ENCODE measurements at places on chromosomes 16 and 17.

GRCh38 chr17:77906377-77906871 is 52.1 kb upstream of the TNRC6C start:
- H3K36me3 ChIP-seq = no peaks in the 10 kb centered on the region
- H3K4me3 ChIP-seq = no peak overlapping the region
- no peaks in the 10 kb centered on the region for H3K27me3 ChIP-seq
- H3K27ac ChIP-seq = no peak overlapping the region

GRCh38 chr17:60863892-60864707 is 186.4 kb downstream of the BCAS3 start:
- H3K4me3 ChIP-seq = no peak overlapping the region
- no peaks in the 10 kb centered on the region for H3K27me3 ChIP-seq
- no peak for DNase-seq
- peaks cover 9% of the 10 kb centered on the region for H3K4me1 ChIP-seq
- no peaks in the 10 kb centered on the region for H3K36me3 ChIP-seq
- no peak overlapping the region for H3K27ac ChIP-seq

DNA sequence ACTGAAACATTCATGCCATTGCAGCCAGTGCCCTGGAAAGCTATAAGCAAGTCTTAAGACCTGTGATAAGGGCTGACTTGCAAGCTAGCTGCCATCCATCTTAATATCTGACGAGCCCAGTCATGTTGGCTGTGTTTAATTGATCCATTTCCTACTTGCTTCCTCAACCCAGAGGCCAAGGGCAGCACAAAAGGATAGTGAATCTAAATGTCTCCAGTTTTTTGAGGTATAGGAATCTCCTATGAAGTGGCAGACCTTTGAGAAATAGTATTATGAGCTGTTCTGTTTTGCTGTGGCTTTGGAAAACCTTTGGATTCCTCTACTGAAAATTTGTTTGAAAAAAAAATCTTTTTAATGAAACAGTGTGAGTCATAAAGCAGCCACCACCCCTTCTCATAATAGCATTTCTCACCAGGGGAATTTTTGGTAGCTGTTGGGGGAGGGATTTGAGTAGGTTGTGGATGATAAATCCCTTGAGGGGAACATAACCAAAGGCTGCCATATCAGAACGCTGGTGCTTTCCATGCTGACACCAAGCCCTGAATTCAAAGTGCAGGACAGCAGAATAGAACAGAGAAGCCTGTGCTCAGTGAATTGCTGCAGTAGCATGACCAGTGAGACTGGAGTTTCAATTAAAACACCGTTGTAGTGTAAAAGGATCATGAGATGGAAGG is 12.9 kb downstream of the ZNRF1 start:
- no peak overlapping the region for H3K27ac ChIP-seq
- no peaks in the 10 kb centered on the region for H3K36me3 ChIP-seq
- H3K4me1 ChIP-seq = peaks cover 6% of the 10 kb centered on the region

DNA sequence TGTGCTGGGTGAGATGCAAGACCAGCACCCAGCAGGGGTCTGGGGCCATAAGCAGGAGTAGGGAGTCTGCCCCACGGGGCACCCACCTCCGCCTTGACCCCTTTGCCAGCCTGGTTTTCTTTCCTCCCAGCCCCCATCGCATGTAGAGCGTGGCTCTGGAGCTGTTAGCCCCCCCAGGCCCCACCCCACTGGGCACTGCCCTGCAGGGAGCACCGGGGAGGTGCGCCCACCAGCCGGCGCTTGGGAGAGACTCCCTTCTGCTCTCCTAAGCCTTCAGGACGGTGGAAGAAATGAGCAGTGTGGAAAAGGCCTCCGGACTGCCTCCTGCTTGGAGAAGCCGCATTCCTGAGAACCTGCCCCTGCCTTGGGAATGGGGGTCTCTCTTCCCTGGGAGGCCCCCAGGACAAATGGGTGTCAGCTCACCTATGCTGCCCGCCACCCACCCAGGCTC is 186.2 kb downstream of the IRF8 start:
- no peaks in the 10 kb centered on the region for H3K36me3 ChIP-seq
- DNase-seq = no peak
- H3K4me1 ChIP-seq = peaks cover 16% of the 10 kb centered on the region
- H3K27me3 ChIP-seq = no peaks in the 10 kb centered on the region

GRCh38 chr16:6913566-6913965 is 419.1 kb upstream of the RBFOX1 start:
- H3K36me3 ChIP-seq = no peaks in the 10 kb centered on the region
- H3K4me3 ChIP-seq = no peak overlapping the region
- no peak for DNase-seq
- H3K4me1 ChIP-seq = no peaks in the 10 kb centered on the region
- H3K27ac ChIP-seq = no peak overlapping the region
- H3K27me3 ChIP-seq = no peaks in the 10 kb centered on the region

DNA sequence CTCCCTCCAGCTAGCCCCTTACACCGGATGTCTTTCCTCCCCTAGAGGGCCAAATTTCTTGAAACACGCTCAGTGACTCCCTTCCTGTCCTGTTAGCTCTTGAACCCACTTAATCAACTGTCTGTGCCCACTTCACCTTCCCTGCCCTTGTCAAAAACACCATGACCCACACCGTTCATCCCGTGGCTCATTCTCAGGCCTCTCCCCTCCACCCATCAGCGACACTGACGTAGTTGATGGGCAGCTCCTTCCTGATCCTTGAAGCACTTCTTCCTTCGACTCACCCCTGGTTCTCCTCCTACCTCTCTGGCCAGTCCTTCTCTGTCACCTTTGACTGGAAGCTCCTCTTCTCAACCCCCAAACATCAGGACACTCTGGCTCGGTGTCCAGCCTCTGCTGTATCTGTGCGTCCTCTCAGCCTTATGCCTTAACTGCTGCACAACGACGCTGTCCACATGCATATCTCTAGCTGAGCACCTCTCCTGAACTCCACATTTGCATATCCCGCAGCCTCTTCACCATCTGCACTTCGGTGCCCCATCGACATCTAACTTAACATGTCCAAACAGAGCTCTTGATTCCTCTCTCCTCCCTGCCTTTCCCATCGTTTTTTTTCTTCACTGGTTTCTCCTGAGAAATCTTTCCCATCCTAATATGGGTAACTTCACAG is 39.3 kb upstream of the CCDC182 start:
- H3K27ac ChIP-seq = no peak overlapping the region
- DNase-seq = no peak
- H3K27me3 ChIP-seq = peaks cover 23% of the 10 kb centered on the region
- no peaks in the 10 kb centered on the region for H3K36me3 ChIP-seq
- no peak overlapping the region for H3K4me3 ChIP-seq

GRCh38 chr17:17235212-17236174 is 1.5 kb downstream of the FLCN start:
- peaks cover 15% of the 10 kb centered on the region for H3K36me3 ChIP-seq
- H3K4me3 ChIP-seq = peak overlapping the region; percentile 96
- peaks cover 9% of the 10 kb centered on the region for H3K4me1 ChIP-seq
- no peaks in the 10 kb centered on the region for H3K27me3 ChIP-seq

GRCh38 chr17:9002227-9002605 is 19.1 kb upstream of the NTN1 start:
- H3K4me1 ChIP-seq = peaks cover 32% of the 10 kb centered on the region
- H3K36me3 ChIP-seq = no peaks in the 10 kb centered on the region
- DNase-seq = no peak
- H3K27ac ChIP-seq = no peak overlapping the region
